Anterior cingulate cortex (tissue), 58 donors: ENCODE measurements at places on chromosomes 12 and 14.
A peak's percentile ranks its signal among the peaks of the same experiment; 100 is the strongest.

- DNase-seq, result no peak
These were observed 595.6 kb upstream of the ATP2B1 start for GRCh38 chr12:90304231-90304630.

DNA sequence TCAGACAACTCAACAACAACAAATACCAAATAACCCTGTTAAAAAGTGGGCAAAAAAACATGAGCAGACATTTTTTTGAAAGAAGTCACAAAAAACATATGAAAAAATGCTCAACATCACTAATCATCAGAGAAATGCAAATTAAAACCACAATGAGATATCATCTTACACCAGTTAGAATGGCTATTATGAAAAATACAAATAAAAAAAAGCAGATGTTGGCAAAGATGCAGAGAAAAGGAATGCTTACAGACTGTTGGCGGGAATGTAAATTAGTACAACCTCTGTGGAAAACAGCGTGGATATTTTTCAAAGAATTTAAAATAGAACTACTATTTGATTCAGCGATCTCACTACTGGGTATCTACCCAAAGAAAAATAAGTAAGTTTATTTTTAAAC lies 114.0 kb downstream of the SLC38A4 start:
- DNase-seq, result no peak

DNA sequence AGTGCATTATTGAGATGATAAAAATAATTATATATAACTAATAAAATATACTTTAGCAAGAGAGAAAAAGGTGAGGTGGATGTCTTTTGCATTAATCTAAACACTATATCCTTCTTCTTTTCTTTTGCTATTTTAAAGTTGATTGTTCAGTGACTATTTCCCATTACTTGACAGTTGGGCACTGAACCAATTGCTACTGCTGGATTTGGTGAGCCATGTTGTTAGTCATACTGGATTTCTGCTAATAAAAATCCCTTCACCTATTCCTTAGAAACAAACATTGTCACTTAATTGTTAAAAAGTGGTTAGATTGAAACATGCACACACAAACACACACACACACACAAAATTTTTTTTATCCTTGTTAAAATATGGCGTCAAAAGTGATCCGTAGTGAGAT lies 251.6 kb upstream of the ALG10 start:
- DNase-seq, result no peak

GRCh38 chr14:73887318-73887616 lies 608 bp downstream of the ZNF410 start:
- DNase-seq, result peak; percentile 35

DNA sequence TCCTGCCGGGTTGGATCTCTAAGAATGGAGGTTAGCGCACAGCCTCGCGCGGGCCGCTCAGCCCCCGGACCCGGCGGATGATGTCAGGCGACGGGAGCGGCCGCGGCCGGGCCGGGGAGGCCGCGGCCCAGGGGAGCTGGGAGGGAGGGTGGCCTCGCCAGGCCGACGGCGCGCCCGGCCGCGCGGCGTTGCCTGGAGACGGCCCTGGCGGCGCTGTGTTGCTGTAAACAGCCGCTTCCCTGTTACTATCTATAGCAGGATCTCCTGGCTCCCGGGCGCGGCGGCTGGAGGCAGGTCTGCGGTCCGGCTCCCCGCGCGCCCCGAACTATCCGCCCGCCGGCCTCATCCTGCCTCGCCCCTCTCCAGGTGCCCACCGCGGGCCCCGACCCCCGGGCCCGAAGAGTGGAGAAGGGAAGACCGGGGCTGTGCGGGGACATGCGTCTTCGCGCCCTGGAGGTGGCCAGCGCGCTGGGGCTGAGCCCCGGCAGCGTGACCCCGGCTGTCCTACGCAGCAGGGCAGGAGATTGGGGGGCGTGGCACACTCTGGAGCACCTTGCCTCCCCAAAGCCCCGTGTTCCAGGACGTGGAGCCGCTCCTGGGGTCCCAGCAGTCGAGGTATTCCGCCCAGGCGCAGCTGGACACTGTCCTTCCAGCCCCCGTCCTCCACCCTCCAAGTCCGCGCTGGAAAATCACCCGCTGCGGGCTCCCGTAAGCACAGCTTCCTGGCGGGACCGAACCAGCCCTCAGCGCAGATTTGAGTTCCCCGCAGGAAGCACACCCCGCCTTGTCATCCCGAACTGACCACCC lies 1.4 kb upstream of the FOS start:
- DNase-seq, result peak; percentile 70

GRCh38 chr12:88662961-88663360 lies 82.7 kb upstream of the KITLG start:
- no peak for DNase-seq

GRCh38 chr12:100215209-100215608 lies 14.6 kb downstream of the ACTR6 start:
- no peak for DNase-seq

DNA sequence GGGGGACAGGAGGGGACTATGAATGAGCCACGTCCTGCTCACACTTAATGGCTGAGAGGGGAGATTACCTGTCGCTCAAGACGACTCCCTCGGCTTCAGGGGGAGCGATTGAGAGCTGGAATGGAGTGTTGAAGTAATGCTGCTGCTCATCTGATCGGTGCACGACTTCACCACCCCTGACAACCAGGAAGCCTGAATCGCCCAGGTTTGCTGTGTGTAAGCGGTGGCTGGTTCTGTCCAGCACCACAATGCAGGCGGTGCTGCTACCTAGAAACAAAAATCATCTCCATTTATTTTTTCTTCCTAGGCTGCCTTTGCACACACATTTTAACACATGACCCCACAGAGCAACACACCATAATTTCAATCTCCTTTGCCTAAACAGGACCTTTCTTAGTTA lies 37.3 kb downstream of the PPTC7 start:
- DNase-seq, result no peak

- DNase-seq, result no peak
These were observed 114.5 kb upstream of the NPAS3 start for GRCh38 chr14:32824195-32824594.

DNA sequence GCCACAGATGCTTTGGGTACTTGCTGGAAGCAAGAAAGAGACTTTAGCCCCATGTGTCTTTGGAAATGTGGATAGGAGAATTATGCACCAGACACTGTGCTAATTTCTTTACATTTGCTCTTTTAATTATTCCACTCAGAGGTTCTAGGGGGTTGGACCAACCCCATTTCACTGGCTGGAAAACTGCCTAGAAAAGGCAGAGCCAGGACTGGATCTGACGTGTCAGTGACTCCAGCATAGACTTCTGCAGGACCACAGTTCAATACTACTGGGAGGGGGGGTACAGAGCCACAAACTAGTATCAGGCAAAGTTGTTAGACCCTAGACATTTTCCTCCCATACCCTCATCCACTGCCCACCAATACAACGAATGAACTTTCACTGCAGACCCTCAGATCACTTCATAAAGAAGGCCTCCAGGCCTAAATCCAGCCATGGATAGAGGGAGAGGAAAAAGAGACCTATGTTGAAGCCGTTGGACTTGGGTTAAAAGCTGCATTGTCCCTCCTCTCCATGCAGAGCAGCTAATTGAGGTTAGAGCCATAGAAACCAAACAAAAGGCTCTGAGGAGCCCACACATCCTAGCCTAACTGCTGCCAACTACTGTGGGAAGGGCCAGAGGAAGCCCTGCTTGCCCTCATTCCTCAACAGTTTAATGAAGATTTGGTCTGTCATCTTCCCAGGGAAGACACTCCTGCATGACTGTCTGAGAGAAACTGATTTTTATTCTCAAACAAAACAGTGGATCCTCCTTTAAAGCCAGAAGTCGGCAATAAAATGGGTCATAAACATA lies 68.7 kb downstream of the STON2 start:
- DNase-seq, result peak; percentile 50

GRCh38 chr14:74401504-74402241 lies 24.3 kb downstream of the SYNDIG1L start:
- peak; percentile 6 for DNase-seq

DNA sequence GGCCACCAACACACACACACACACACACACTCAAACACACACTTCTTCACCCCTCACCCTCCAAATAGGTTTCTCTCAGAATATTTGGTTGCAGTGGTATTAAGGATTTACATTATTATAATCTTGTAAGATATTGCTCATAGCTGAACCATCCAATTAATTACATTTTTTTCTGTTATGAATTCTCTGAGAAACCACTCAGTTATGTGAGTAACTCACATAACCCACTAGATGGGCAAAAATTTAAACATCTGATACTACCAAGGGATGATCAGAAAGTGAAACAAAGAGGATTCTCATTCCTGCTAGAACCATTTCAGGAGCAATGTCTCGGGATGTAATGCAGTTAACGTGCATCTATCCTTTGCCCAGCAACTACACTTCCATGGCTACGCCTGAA lies 31.6 kb downstream of the TMTC1 start:
- no peak for DNase-seq

- DNase-seq, result no peak
These were observed 311 bp upstream of the LGR5 start for GRCh38 chr12:71439362-71439612.

DNA sequence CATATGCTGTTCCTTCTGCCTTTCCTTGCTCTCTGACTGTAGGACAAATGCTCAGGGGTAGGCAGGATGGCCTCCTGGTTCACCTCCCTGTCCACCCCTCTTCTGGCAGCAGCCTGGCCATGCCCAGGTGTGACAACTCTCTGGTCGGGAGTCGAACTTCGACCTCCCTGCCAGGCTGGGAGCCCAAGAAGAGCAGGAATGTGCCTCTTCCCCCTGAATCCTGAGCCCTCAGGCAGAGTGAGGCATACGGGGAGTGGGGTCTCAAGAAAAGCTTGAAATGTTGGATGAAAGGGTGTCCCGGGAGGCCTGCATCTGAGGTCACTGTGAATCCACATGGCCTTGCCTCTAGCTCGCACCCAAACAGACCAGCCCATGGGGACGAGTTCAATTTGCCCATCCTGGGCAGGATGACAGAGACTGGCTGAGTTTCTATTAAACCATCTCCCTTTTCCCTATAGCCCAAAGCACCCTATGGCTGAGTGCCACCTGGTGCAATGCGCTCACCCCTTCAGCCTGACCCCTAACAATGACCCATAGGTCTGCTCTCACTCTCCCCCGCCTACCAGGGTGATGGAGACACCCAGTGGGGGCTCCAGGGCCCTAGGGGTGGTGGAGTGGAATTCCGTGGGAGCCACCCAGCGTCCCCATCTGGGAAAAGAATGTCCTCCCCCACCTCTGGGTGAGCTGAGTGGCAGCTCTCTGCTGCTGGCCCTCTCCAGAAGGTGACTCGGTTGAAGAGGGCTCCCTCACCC lies 52.9 kb upstream of the DIO3 start:
- DNase-seq, result no peak

DNA sequence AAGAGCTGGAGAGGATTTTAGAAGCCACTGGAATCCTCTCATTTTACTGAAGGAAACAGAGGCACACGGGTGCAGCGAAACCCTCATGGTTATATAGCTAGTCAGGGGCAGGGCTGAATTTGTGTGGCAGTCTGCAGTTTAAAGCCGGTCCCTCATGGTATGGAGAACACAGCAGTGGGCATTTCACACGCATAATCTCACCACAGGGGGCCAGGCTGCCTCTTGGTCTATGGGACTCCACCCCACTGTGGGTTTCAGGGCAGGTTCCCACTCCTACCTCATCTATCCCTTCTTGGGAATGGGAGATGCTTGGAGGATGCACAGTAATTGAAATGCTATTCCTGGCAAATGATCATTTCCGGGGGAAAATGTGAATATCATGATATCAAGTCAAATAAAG lies 400.6 kb downstream of the RGS6 start:
- no peak for DNase-seq

DNA sequence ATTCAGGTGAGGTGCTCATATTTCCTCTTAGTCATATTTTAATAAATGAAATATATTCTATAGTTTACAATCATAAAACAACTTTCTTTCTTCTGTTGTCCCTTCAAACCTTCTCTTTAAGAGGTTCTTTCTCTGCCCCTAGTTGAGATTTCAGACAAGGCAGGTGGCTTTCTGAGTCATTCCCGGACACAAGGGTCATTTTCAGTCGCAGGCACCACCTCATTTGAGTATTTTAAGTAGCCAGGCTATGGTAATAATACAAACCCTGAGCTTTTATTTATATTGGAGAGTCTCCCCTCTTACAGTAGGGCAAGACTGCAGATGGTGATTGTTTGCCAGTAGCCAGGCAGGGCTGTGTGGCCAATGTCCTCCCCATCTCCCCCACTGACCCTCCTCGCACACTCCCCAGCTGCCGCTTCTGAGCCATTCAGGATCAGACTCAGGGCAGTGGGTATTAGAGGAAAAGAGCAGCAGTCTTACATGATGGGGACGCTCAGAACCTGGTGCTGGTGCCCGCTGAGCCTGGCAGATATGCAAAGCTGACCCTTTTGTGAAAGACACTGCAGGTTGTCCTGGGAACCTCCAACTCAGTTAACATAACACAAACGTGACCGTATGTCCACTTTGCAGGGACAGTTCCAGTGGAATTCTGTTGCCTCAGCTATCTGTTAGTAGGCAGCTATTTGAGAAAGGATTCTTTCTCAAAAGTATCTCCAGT lies 101.1 kb upstream of the BCL2L14 start:
- no peak for DNase-seq

DNA sequence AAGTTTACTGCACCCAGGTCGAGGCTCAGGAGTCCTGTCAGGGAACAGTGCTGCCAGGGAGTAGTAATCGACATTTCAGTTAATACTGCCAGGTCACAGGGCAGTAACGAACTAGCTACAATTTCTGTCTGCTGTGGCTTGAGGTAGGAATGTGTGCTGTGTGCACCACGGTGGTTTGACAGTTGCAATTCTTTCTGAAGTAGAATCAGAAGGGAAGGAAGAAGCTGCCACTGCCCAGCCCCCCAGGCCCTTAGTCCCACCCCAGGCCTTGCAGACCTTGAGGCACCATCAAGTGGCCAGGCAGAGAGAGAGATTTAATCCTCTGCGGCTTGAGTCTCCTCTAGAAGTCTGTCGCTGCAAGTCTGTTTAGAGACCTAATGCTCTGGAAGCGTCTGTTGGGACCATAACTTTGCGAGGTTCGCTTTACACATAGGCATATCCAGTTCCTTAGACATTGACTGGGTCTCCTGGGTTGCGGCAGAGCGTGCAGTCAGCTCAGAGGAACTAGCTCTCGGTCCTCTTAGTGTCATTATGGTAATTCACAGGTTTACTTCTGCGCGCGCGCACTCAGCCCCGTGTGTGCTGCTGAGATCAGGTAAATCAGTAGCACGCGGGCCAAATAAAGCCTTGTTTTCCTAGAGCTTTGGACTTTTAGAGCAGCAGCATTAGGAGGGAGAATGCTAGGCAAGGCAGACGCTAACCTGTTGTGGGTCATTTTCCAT lies 9.8 kb downstream of the NKX2-1 start:
- no peak for DNase-seq

DNA sequence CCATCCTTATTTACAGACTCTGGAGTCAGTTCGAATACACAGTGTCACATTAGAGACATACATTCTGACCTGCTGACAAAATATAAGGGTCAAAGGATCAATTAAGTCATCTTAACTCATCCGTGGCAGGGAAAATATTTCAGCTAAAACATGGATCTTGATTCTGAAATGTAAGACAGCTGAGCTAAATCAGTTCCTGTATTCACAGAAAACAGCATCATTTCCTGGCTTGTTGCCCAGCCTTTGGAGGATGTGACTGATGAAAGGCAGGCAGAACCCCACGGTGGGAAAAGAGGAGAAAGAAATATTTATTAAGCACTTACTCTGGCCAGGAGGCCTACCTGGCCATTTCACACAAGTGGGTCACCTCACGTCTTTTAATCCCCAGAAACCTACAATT lies 101.9 kb downstream of the GAS2L3 start:
- DNase-seq, result no peak
